ENCODE measurements at places on chromosomes 5 and 9.

- peak; percentile 84 for DNase-seq
Measured at GRCh38 chr9:127970401-127971313, 10.1 kb downstream of the EEIG1 start.

DNA sequence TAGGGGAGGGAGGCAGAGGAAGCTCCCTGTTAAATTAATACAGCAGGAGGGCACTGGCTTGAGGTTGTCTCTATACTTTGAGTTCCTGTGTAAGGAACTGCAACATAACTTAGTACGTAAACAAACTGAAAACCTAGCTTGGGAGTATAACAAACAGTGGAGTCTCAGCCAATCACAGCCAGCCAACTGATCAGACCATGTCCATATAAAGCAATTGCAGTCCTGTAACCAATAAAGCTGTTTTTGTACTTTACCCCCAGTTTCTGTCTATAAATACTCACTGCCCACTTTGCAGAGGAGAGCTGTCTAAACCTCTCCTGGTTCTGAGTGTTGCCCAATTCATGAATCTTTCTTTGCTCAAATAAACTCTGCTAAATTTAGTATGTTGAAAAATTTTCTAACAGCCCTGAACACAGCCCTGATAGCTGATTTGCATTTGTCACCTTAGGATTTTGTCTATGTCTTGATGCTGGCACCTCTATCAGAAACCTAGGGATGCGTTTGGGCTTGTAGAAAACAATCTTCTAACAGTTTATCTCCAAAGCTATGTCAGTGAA lies 39.9 kb downstream of the GDNF start:
- no peak for DNase-seq

- no peak for DNase-seq
Measured at GRCh38 chr5:94508461-94509148, 109.8 kb downstream of the KIAA0825 start.

DNA sequence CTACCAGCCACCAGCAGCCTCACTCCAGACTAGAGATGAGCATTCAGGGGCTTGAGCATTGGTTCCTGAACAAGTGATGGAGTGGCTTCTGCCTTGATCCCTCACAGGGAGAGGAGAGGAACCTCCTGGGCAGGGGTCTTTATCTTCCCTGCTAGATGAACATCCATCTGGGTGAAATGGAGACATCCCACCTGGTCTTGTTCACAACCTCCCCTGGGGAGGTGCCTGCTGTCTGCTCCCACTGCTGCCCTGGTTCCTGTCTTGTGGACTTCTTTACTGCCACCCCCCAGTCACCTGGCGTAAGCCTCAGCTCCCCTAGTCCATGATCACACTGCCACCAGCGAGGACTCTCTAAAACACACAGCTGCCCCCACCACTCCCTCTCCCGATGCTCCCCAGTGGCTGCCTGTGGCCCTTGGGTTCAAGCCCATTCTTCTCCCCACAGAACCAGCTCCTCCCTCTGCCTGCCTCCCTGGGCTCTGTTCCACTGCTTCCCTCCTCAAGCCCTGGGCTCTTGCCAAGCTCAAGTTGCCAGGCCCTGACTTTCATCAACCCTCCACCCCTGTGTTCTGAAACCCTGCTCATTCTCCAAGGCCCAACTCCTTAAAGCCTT lies 51.5 kb downstream of the COL15A1 start:
- DNase-seq: no peak

DNA sequence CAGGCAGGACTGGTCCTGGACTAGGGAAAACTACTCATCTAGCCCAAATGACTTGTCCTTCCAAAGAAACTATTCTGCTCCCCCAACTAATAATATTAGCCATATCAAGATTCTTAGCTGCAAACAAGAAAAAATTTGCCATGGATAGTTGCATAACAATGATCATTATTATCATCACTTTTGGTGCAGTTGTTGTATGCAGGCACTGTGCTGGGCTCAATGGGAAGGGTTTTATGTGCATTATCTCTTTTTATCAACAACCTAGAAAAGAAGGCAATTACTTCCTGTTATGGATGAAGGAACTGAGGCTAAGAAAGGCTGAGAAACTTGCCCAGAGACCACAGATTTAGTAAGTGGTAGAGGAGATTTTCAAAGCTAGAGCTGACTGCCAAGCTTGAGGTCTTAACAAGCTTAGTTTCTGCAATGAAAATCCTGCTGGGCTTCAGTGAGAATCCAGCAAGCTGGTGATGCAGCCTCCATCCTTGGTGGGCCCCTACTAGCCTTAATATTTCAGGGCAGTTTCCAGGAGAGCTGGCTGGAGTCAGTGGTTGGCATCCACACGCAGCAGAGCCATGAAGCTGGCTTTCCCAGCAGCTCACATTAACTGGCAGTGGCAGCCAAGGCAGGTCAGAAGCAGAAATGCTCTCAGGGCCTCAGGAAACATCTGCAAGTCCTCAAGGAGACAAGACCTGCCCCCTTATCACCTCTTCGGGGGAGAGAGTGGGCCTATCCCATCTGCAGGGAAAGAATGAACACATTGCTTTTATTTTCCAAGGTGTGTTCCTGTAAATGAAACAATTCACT lies 20.5 kb upstream of the MEGF9 start:
- DNase-seq: no peak

DNA sequence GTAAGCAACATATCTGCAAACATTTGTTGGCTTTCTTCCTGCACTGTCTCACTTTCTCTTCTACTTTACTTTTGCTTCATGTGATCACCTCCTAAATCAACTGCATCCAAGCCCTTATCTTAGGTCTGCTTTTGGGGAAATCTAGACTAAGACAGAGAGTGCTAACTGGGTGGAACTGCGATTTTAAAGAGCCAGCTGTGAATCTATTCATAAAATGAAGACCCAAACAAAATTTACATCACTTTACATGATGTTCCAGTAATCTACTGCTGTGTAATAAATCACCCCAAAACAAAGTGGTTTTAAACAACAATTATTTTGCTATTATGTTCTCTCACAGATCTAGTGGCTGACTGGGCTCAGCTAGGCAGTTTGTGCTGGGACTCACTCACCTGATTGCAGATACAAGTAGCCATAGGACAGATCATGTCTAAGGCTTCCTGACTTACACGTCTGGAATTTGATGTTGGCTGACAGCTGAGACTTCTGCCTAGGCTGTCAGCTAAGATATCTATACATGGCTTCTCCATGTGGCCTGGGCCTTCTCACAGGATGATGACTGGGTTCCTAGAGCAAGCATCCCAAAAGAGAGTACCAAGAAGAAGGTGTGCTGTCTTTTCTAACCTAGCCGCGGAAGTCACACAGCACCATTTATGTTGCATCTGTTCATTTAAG lies 145.1 kb upstream of the TBCA start:
- DNase-seq: no peak

- no peak for DNase-seq
Measured at GRCh38 chr5:38259062-38259808, 876 bp downstream of the EGFLAM start.

GRCh38 chr5:138037907-138038633 lies 5.2 kb upstream of the FAM13B start:
- DNase-seq: no peak

- DNase-seq: no peak
Measured at GRCh38 chr9:84823421-84824271, 154.1 kb downstream of the NTRK2 start.

DNA sequence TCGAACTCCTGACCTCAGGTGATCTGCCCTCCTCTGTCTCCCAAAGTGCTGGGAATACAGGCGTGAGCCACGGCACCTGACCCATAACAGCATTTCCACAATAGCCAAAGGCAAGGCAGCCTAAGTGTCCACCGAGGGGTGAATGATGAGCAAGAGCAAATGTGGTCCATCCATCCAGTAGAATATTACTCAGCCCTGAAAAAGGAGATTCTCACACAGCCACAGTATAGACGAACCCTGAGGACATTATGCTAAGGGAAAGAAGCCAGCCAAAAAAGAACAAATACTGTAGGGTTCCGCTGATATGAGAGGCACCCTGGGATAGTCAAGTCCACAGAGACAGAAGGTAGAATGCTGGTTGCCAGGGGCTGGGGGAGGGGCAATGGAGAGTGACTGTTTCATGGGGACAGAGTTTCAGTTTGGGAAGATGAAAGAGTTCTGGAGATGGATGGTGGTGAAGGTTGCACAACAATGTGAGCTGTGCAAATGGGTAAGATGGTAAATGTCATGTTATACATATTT lies 7.0 kb downstream of the LAMC3 start:
- DNase-seq: no peak
